Activated T-helper 1 cell treated with Interleukin-2 at 50 U/mL for 16 hours (primary cell): ENCODE measurements at places on chromosomes 7 and 10.

GRCh38 chr7:101677391-101677790, 48.3 kb upstream of the MYL10 start:
- no peak for DNase-seq

DNA sequence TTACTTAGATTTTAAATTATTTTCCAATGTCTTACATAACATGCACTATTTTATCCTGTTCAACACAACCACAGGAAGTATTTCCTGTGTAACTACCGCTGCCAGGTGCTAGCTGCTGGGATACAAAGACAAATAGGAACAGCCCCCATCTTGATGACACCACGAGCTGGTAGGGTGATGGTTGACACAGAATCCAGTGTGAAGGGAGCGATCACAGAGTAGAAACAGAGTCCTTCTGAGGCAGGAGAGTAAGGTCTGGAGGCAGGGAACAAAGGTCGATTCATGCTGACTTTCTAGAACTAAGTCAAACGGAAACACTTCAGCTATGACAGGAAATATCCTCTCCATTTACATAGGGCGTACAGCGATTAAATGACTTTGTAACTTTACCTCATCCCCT, 232.3 kb downstream of the ADAM12 start:
- no peak for DNase-seq

- DNase-seq: no peak
These were observed 26.1 kb downstream of the PRSS58 start for GRCh38 chr7:142231716-142232115.

DNA sequence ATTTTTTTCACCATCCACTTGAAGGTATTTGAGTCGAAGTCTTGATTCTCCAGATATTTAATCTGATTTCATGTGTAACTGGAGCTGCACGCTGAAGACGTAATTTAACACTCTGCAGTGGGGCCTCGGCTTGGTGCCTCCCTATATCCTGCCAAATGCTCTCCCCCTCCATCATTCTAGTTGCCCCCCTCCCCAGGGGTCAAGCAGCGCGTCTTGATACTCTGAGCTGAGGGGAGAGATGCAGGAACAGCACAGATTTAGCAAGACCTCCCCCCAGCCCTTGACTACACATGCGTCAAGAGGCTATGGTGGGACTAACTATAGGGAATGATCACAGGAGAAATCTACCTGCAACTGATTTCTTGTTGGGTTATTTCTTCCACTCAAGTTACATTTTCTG, 85.8 kb downstream of the PRPF18 start:
- no peak for DNase-seq

DNA sequence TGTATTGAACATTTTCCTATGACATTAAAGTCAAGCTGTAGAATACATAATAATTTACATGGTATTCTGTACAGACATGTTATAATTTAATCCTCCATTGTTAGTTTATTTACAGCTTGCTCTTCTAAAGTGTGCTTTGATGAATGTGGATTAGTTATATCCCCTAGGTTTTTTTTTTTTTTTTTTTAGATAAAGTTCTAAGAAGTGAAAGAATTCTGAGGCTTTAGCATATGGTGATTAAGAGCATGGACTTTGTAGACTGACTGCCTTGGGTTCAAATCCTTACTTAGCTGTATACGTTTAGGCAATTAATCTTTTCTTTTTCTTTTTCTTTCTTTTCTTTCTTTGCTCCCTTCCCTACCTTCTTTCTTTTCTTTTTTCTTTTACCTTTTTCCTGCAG, 44.9 kb downstream of the MKLN1 start:
- no peak for DNase-seq

GRCh38 chr7:25028370-25029021, 48.5 kb upstream of the OSBPL3 start:
- no peak for DNase-seq

DNA sequence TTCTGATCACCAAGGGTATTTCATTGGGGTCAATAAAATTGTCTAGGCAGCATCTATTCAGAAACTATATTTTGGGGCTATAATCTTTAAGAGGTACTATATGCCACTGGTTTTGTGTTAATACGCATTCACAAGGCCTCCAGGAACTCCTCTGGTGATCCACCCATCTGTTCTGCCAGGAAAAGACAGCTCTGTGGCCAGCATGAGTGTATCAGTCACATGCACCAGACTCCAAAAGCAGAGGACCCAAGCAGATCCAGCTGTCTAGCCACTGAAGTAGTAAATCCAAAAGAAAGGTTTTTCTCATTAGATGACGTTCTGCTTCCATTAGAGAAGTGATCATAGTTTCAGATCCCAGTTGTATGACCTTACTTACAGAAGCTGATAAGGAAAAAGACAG, 199.6 kb upstream of the CELF2 start:
- no peak for DNase-seq

- no peak for DNase-seq
These were observed 6.8 kb downstream of the AEBP1 start for GRCh38 chr7:44110719-44111635.

- no peak for DNase-seq
These were observed 54.2 kb upstream of the GDF10 start for GRCh38 chr10:47245731-47246350.

DNA sequence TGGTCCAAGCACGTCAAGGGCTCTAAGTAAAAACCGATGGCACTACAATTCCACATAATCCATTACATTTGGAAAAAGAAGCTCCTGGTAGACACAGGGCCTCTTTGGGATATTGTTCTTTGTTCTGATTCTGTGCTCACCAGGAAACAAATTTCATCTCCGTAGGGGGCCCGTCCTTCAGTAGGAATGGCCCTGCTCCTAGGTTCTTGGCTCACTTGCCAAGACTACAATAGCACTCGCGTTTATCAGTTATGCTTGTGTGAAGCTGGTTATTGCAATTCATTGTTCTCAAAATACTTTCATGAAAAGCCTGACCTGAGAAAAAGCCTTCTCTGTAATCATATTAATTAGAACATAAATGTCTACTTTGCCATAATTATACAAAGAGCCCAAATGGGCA, 10.3 kb upstream of the ZC3HAV1L start:
- DNase-seq: no peak

DNA sequence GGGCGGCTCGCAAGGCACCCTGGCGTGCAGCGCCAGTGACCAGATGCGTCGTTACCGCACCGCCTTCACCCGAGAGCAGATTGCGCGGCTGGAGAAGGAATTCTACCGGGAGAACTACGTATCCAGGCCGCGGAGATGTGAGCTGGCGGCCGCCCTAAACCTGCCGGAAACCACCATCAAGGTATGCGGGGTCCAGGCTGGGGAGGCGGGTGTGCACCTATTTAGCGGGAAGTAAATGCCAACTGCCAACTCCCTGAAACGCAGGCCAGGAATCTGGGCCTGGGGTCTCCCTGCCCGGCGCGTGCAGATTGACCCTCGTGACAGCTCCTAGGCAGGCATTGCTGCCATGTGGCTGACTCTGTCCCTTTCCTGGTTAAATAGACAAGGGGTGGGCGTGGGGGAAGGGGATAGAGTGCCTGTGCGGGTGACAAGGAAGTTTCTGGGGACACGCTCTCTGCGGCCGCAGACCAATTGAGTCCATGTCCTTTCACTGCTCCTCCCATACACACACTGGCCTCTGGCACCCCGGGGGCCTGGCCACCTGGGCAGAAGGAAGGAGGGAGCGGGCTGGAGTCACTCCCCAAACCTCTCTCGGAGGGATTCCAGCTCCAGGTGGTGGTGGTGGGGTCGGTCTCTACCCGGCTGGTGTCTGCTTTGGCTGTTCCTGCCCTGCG, 2.7 kb downstream of the EVX1 start:
- DNase-seq: no peak

DNA sequence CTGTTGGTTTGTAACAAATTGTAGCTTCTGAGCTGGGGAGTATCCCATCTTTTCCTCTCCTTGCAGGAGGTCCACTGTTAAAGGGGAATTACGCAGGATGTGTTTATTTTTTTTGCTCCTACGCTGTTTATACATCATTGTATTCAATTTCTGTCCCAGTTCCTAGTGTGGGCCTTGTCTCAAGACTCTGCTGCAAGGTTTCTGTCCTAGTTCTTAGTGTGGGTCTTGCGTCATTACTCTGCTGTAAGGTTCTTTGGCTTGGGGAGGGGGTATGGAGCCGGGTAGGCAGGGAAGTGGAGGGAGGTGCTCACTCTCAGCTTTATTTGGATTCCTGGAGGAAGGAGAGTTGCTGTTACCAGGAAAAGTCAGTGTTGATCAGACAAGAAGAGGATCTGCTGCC, 64.0 kb upstream of the TRIM8 start:
- DNase-seq: no peak

- DNase-seq: no peak
These were observed 99.7 kb upstream of the IFRD1 start for GRCh38 chr7:112350585-112350984.

DNA sequence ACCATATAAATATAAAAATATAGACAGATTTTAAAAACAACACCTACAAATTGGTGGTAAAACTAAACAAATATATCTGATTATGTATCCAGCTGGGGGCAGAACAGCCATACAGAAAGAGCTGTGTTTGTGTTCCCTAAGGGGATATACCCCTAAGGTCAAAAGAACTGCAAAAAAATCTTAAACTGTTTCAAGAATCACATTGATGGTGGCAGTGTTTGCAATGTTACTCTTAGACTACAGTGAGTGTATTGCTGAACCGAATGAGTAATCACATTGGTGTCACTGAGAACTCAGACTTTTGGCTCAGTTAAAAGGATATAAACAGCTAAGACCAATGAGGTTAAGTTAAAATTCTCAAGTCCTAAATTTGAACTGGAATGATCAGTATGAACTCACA, 27.1 kb upstream of the PTPRN2 start:
- DNase-seq: no peak

- no peak for DNase-seq
These were observed 75.2 kb upstream of the KIF5B start for GRCh38 chr10:32131388-32131787.

- DNase-seq: no peak
These were observed 164.0 kb downstream of the NPSR1 start for GRCh38 chr7:34821932-34822558.

- DNase-seq: no peak
These were observed 267.7 kb downstream of the FGFR2 start for GRCh38 chr10:121330563-121330962.

- DNase-seq: no peak
These were observed 545.2 kb downstream of the SORCS1 start for GRCh38 chr10:106619346-106619745.

GRCh38 chr7:5443678-5444077, 20.0 kb upstream of the TNRC18 start:
- no peak for DNase-seq

DNA sequence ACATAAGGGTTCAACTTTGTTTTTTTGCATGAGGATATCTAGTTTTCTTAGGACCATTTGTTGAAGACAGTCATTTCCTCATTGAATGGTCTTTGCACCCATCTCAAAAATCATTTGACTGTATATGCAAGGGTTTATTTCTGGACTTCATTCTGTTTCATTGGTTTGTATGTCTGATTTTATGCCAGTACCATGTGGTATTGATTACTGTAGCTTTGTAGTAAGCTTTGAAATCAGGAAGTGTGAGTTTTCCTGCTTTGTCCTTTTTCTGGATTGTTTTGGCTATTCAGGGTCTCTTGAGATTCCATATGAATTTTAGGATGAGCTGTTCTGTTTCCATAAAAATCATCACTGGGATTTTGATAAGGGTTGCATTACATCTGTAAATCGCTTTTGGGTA, 63.9 kb downstream of the SND1 start:
- DNase-seq: no peak

DNA sequence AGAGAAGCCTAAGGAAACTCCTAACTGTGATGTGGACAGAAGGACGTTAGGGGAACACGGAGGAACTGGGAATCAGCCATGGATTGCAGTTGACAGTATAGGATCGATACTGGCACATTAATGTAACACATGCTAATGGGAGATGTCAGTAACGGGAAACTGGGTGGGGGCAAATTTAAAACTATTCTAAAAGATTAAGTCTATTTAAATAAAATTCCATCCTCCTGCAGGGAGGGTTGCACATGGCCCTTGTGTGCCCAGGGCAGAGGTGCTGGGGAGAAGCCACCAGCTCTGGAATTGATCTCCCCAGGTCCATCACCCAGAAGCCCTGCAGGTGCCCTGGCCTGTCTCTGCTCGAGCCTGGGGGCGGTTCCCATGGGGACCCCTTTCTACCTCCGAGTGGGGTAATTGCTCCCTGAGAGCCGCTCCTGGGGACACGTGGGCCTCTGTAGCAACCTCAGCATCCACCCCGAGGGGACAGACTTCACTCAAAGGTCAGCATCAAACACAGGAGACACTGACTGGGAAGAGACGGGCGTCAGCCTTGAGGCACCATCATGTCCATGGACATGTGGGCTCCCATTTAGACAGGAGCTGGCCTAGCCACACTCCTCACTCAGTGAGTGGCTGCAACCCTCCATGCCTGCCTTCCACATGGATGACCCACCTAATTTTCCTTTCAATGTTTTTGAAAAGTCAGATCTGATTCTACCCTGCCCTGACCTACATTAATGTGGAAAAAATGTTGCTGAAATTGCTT, 21.1 kb downstream of the SCART1 start:
- DNase-seq: no peak

- DNase-seq: no peak
These were observed 375.2 kb upstream of the GALNT17 start for GRCh38 chr7:70756789-70757188.

DNA sequence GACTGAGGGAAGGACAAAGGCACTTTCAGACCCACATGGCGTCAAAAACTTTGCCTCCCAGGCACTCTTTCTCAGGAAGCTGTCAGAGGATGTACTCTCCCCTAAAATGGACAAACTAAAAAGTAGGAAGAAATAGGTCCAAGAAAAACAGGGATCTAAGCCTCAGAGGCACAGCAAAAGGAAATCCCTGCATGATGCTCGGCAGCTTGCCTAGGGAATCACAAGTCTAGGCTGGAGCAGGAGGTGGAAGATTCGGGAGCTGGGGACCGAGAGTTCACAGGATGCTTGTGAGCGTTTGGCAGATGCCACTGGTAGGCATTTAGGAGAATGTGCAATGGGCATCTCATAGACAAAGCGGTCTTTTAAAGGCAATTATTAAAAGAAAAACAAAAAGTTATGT, 60.8 kb downstream of the ATXN7L1 start:
- DNase-seq: no peak

- no peak for DNase-seq
These were observed 233.1 kb upstream of the FERD3L start for GRCh38 chr7:19378345-19378714.

- DNase-seq: no peak
These were observed 49.7 kb upstream of the TM9SF3 start for GRCh38 chr10:96636551-96636950.

GRCh38 chr10:35210961-35211360, 84.3 kb downstream of the CREM start:
- DNase-seq: no peak

DNA sequence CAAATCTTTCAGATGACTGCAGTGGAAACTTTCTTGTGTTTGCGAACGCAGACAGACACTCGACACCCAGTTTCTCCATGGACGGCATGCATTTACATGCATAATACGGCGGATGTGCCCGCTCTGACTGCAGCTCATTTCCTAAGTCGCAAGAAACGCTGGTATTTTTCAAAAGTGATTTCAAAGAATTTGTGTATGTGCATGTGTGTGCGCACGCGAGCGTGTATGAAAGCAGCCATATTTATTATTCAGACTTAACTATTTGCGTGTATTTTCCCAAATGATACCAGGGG, 436.5 kb upstream of the MGMT start:
- DNase-seq: no peak
